ENCODE measurements at places on chromosomes 3 and 15.

GRCh38 chr15:74167891-74168331 is 5.6 kb upstream of the ISLR start:
- no peak for DNase-seq

- no peak for DNase-seq
Observed at GRCh38 chr3:37182816-37183215, 8.4 kb upstream of the LRRFIP2 start.

DNA sequence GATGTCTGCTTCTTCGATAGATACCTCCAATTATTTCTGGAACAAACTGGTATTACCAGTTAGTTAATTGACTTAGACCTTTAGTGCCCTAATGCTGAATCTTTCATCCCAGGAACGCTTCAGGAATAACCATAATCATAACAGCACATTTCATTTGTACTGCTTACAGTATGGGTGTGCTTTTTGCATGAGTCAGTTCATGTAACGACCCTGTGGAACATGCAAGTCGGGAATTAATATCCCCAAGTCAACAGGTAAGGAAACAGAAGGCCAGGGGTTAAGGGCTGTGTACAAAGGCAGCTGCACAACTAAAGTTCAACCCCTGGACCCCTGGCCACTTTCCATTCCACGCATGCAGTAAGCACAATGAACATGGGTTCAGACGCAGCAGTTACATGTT is 49.2 kb downstream of the ADCY5 start:
- no peak for DNase-seq

DNA sequence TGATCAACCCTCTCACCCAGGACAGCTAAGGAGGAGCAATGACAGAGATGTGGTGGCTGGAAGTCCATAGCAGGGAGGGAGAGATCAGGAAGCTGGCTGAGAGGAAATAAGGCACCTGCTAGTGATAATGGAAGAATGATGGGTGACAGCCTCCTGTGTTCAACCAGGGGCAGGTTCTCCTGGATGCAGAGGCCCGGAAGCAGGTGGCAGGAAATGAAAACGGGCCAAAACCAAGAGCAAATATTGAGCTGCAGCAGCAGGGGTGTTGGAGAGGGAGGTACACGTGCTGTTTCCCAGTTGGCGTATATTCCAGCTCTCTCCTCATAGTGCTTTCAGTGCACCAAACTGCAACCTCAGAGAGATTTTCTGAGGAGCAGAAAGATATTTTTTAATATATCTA is 213.4 kb upstream of the TBL1XR1 start:
- no peak for DNase-seq

GRCh38 chr3:105845488-105845887 is 23.3 kb downstream of the CBLB start:
- DNase-seq: no peak

GRCh38 chr3:69080233-69080920 is at the start of gene UBA3:
UBA3 (minus strand) TSS chr3:69080365; CDS start chr3:69080353, 12 bp downstream.
- DNase-seq: no peak

GRCh38 chr3:189587664-189588040 is 43.5 kb upstream of the TP63 start:
- DNase-seq: no peak

DNA sequence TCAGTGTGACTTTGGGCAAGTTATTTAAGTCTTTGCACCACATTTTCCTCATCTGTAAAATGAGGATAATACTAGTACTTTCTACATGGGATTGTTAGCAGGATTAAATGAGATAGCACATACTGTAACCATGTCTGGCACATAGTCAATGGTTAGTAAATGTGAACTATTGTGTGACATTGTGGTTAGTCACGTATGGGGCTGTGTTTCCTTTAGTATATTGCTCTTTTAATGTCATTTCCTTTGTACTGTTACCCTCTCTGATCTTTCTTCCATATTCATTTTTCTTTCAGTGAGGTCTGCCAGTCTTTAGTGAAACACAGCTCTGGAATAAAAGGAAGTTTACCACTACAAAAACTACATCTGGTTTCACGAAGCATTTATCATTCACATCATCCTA is 21.4 kb downstream of the OPA1 start:
- no peak for DNase-seq

GRCh38 chr15:74873756-74874424 is 725 bp upstream of the SCAMP2 start:
- DNase-seq: no peak

GRCh38 chr3:120503727-120504616 is 53.2 kb upstream of the FSTL1 start:
- DNase-seq: no peak

DNA sequence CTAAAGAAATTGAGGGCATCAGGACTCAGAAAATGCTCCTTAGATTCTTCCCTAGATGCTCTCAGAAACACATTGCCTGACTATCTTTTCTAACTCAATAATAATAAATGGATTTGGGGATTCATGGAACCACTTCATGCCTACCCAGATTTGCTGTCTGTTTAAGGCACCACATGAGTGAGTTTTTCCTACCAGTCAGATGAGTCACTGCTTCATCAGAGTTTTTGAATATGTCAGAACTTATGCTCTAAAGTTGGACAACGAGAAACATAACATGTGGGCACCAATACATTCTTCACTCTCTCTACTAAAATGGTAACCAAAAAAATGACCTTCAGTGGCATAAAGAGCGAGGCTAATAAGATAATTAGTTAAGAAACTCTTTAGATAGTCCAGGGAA is 1135.1 kb downstream of the TUSC7 start:
- DNase-seq: no peak

- no peak for DNase-seq
Observed at GRCh38 chr15:89593018-89593417, 17.7 kb downstream of the TICRR start.

DNA sequence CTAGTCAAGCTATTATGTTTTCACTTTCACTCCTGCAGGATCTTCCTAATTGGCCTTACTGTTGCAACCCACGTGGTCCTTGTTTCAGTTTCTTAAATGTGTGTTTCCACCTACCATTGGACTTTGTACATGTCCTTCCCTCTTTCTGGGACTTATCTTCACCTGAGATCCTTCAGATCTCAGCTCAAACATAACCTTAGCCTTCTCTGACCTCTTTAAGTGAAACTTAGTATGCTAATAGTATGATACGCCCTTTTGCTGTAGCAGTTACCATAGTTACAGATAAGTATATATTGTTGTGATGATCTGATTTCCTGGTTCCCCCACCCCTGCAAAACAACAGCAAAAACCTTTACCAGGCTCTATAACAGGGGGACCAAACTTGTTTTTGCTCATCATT is 35.2 kb downstream of the U2SURP start:
- DNase-seq: no peak

DNA sequence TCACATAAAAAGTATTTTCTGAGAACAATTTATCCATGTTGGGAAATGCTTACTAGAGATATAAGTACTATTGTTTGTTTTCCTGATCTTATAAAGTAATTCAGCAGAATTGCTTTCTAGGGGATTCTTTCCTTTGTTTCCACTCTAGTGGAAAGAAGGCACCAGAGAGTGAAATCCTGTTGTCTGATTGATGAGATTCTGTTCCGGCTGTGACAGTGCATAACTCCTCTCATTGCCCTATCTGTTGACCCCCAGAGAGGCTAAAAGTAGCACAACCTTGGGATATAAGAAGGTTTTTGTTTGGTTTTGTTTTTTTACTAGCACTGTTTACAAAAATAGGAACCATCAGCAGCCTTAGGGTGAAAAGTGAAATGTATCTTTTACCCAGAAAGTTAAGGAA is 114.1 kb downstream of the ALCAM start:
- DNase-seq: no peak

GRCh38 chr3:141878817-141879216 is 2.4 kb downstream of the ATP1B3 start:
- DNase-seq: no peak

DNA sequence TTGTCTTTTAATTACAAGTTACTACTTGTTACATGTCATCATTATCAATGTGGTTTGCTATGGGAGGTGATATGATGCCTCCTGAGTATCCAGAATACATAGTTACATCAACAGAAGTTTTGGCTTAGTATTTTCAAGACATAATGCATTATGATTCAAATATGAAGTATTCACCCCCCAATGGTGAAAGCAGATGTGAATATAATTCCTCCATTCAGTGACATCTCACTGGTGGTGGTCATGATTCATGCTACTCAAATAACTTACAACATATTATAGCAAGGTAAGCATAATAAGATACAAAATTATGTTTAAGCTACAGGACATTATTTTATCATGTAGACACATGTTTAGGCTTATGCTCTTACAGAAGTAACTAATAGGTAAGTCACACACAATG is 34.9 kb upstream of the TTBK2 start:
- DNase-seq: no peak

GRCh38 chr3:115062412-115062956 is 84.6 kb downstream of the ZBTB20 start:
- no peak for DNase-seq

- DNase-seq: no peak
Observed at GRCh38 chr3:194579091-194579606, 54.1 kb downstream of the TMEM44 start.

DNA sequence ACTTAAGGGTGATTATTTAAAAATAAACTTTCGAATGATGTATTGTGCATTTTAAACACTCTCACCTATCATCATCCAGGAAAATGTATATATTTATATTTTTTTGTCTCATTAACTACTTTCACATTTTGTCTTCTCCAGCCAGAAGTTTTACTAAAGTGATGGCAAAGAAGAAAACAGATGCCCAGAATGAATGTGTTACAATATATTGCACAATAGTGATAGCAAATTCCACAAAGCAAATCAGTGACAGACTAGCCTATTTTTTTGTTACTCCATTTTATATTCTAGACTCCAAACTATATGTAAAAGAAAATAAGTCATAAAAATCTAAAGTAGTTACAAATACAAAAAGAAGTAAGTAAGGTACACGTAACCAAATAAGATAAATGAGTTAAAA is 414.7 kb downstream of the EPHA3 start:
- no peak for DNase-seq

GRCh38 chr15:25691544-25692430 is 171.3 kb downstream of the ATP10A start:
- DNase-seq: no peak

- DNase-seq: no peak
Observed at GRCh38 chr3:180646187-180646790, 33.0 kb downstream of the CCDC39 start.

DNA sequence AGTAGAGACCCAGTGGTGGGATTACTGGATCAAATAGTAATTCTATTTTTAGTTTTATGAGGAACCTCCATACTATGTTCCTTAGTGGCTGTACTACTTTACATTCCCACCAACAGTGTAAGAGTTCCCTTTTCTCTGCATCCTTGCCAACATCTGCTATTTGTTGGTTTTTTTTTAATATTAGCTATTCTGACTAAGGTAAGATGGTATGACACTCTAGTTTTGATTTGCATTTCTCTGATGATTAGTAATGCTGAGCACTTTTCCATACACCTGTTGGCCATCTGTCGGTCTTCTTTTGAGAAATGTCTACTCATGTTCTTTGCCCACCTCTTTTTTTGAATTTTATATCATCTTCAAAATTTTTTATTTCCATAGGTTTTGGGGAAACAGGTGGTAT is 34.2 kb upstream of the RAP2B start:
- no peak for DNase-seq

DNA sequence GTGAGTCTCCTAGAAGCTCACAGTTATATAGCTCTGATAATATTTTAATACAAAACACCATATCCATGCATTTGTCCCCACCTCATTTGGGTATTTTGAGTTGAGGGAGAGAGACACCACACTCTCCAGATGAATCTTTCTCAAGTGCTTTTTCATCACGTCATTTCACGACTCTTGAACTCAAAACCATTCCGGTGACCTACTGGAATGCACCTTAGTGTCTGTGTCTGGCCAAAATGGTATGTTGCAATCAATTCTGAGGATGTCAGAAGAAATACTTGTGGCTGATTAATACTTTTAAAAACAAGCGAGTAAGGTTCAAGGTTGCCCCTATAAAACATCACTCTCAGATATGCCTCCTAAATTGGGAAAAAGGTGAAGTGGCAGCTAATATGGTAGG is 352.6 kb upstream of the ICE2 start:
- no peak for DNase-seq

DNA sequence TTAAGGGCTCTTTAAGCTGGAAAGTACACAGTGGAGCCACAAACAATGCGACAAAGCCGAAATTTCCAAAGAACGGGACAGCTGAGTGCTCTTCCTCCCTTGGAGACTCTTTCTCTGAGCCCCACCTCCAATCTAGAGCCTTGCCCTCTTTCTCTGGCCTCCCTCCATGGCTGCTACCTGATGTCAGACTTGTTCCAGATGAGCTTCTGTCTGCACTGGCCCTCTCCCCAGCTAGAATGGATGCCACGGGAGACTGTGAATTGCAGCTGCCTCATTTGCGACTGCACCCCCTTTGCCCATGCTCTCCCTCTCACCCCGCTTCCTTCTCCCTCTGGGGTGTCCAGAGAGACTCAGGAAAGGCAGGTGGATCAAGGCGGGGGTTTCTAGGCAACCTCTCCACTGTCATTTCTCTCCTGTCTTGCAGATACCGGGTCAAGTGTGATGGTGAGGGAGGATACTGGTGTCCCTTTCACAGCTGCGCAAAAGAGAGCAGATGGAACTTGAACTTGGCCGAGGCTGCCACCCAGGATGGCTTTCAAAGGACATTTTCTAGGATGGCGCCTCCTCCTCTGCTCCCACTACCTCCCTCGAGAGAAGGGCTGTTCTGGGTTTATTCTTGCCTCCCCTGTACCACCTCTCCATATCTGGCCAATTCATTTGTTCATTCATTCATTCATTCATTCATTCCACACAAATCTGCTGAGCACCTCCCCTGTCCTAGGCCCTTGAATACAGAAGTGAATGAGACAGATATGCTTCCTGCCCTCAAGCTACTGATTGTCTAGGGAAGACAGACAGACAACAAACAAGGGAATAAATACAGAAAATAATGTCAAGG is 12.8 kb downstream of the ATP2B2 start:
- DNase-seq: no peak

GRCh38 chr3:61571516-61572336 is 10.4 kb downstream of the PTPRG start:
- no peak for DNase-seq

DNA sequence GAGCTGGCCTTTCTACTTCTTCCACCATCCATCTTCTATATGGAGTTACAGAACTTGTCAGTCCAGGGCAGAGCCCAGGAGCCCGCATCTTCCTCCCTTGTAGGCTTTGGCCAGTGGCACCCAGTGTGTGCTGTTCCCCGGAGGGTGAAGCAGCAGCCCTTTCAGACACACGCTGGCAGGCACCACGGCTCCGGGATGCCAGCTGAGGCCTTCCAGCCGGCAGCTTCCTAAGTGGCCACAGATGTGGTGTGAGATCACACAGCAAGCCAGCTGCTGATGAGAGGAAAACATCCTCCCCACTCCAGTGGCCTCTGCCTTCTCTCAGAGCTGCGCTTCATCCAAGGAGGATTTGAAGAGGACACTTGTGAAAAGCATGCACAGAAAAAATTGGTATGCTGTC is 24.1 kb downstream of the CRABP1 start:
- DNase-seq: no peak

DNA sequence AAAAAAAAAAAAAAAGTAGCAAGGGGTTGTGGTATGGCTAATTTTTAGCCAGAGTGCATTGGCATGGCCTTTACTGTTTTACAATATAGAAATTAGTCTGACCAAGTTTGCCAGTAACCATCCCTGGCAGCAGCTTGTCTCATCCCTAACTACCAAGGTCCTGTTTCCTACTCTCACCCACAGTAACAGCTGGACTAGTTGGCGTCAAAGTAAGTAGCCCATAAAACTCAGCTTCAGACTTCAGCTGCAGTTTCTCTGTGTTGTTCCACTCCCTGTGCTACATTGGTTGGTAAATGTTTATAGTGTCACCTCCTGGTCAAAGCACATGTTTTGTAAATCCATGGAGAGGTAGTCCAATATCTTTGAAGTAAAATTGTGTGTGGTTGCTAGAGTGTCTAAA is 691.3 kb downstream of the ZPLD1 start:
- DNase-seq: no peak

Measured in cortex of kidney (tissue), 1 donor.